ENCODE measurements at places on chromosomes 7 and 10.

GRCh38 chr10:54454271-54454670 lies 346.8 kb downstream of the PCDH15 start:
- DNase-seq: no peak

DNA sequence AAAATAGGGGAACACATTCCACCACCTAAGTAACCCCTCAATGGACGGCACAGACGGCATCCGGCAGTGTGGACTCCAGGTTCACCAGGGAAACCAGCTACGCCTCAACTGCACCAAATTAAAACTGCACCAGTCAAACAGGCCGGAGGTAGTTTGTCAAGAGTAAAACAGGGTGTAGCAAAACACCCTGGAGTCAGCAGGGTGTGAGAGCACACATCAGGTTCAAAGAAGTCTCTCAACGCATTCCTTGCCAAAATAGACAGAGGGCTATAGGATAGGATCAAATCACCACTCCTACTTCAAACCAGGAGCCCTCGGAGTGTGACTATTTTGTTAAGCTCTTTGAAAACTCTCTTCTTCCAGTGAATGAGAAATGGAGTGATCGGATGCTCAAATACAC lies 135.9 kb downstream of the PARD3 start:
- DNase-seq: no peak

- DNase-seq: no peak
These were observed 1.5 kb downstream of the FAM131B start for GRCh38 chr7:143360788-143361551.

- DNase-seq: peak; percentile 25
These were observed 25.5 kb downstream of the LDB3 start for GRCh38 chr10:86693721-86694369.
